Activated T-cell treated with anti-CD3 and anti-CD28 coated beads, Interleukin-2, amount 50 U/mL, for 72 hours (primary cell): ENCODE measurements at places on chromosomes 5 and 9. TPM values are rescaled to one million over a fixed set of nuclear protein-coding genes. Genes with fewer than 3 reads are reported as not detected.

- no peaks in the 10 kb centered on the region for H3K27me3 ChIP-seq
- H3K4me3 ChIP-seq: no peak overlapping the region
- no peak for DNase-seq
- no peaks in the 10 kb centered on the region for H3K36me3 ChIP-seq
Measured at GRCh38 chr9:79346350-79347020, 225.3 kb upstream of the TLE4 start.

DNA sequence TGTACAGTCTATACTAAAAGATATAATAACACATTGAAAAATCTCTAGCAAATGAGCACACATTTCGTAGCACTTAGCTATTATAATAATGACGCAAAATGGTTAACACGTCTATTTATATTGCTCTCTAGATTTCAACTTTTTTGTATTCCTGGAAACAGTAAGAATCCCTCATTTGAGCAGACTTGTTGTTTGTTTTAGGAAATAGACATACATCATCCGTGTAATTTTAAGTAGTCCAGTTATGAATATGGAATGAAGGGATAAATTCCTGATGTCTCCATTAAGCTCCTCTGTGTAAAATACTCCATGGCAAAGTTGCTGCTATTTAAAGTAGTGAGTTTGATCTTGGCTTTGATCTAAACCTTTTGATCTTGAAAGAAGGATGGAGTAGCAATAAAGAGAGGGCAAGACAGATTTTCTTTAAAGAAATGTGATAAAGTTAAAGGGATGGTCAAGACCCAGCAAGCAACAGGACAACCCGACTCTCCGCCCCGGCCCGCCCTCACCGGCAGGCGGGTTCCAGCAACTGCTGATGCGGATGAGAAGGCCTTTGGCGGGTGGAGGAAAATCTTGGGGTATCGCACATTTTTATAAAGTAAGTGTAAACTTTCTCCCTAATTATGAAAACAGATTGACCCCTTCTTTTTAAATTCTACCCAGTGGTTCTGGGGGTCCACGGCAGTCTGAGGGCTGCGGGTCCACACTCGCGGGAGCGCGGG is 277.4 kb downstream of the AOPEP start:
- peak; percentile 25 for DNase-seq
- H3K4me1 ChIP-seq: peaks cover 16% of the 10 kb centered on the region
- no peaks in the 10 kb centered on the region for H3K36me3 ChIP-seq
- H3K27me3 ChIP-seq: peaks cover 40% of the 10 kb centered on the region
- peak overlapping the region; percentile 82 for H3K27ac ChIP-seq

DNA sequence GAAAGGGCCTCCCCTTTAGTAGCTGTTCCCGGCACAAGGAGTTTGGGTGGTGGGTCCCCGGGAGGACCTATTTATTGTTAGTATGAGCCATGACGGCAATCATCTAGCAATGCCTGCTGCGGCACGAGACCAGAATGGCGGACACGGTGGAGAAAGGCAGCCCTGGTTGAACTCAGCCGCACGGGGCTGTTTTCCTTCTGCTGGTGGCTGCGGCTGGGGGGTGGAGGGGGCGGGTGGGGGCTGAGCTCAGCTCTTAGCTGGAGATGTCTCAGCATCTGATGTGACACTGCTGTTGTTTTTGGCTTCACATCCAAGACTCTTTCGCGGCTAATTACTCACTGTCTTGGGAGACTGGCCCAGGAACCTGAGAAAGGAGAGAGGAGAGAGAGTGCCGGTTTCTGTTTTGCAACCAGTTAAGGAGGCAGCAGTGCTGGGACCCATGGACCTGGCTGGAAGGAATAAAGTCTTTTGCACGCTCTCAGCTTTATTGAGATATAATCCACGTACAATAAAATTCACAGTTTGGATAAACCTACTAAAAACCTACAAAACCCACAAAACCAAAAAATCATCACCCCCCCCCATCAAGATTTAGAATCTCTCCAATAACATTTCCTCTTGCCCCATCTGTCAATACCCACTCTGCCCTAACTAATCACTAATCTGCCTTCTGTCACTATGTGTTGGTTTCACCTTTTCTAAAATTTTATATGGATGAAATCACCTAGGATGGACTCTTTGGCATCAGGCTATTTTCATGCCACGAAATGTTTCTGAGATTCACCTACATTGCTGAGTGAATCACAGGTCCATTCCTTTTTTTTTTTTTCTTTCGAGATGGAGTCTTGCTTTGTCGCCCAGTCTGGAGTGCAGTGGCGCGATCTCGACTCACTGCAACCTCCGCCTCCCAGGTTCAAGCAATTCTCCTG is 81.8 kb upstream of the NEURL1B start:
- H3K4me3 ChIP-seq: no peak overlapping the region
- peaks cover 20% of the 10 kb centered on the region for H3K27me3 ChIP-seq
- H3K27ac ChIP-seq: no peak overlapping the region
- H3K4me1 ChIP-seq: no peaks in the 10 kb centered on the region
- no peaks in the 10 kb centered on the region for H3K36me3 ChIP-seq

- H3K36me3 ChIP-seq: no peaks in the 10 kb centered on the region
- no peak overlapping the region for H3K4me3 ChIP-seq
- DNase-seq: no peak
- no peaks in the 10 kb centered on the region for H3K27me3 ChIP-seq
Measured at GRCh38 chr5:41575110-41575779, 64.8 kb upstream of the PLCXD3 start.

- H3K4me1 ChIP-seq: peaks cover 12% of the 10 kb centered on the region
- no peaks in the 10 kb centered on the region for H3K27me3 ChIP-seq
- no peak overlapping the region for H3K4me3 ChIP-seq
- peaks cover 2% of the 10 kb centered on the region for H3K36me3 ChIP-seq
Measured at GRCh38 chr9:35561468-35562261, 43.4 kb upstream of the TESK1 start.

GRCh38 chr9:14391620-14392019 is 77.7 kb upstream of the NFIB start:
- no peak overlapping the region for H3K4me3 ChIP-seq
- no peak overlapping the region for H3K27ac ChIP-seq
- H3K4me1 ChIP-seq: no peaks in the 10 kb centered on the region
- no peaks in the 10 kb centered on the region for H3K36me3 ChIP-seq
- H3K27me3 ChIP-seq: peaks cover 2% of the 10 kb centered on the region

DNA sequence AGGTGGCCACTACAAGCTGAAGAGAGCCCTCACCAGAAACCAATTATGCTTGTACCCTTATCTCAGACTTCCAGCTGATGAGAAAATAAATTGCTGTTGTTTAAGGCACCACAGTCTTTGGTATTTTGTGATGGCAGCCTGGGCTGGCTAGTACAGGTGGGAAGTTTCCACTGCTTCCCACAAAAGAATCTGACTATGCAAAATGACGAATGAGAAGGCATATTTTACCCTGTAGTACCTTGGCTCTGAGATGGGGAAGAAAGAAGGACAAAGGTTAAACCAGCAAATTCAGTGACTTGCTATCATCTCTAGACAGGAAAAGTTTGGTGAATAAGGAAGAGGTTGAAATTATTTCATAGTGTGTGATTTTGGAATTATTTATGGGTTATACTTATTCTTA is 112.8 kb upstream of the ELL2 start:
- H3K4me1 ChIP-seq: peaks cover 54% of the 10 kb centered on the region
- no peak overlapping the region for H3K4me3 ChIP-seq
- peaks cover 7% of the 10 kb centered on the region for H3K27me3 ChIP-seq
- no peaks in the 10 kb centered on the region for H3K36me3 ChIP-seq

DNA sequence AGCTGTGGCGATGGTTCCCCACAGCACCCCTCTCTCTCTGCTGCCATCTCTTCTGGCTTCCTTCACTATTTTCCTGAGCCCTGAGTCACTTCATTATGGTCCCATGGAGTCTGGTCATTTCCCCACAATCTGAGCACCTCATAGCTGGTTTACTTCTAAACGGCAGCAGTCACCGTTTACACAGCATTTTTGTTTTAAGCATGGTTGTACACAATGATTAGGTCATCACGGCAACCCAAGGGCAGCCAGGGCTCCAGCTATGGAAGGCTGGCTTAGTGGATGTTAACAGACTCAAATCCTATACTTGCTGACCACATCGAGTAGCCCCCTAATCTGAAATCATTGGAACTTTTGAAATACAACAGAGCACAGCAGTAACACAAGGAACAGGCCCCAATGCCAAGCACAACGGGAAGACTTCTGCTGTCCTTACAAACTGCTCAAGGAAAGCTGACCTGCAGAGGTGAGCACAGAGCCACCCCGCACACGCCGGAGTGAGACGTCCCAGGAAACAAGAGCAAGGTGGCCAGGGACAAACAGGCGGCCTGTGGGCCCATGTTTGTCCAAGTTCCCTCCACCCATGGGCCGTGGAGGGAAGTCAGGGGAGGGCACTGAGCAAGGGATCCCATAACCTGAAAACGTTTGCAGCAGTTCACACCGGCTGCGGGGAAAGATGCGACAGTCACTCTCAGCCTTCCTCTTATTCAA is 22.9 kb downstream of the CAMSAP1 start:
- H3K27me3 ChIP-seq: no peaks in the 10 kb centered on the region
- no peak overlapping the region for H3K4me3 ChIP-seq
- H3K4me1 ChIP-seq: peaks cover 66% of the 10 kb centered on the region
- no peak overlapping the region for H3K27ac ChIP-seq

DNA sequence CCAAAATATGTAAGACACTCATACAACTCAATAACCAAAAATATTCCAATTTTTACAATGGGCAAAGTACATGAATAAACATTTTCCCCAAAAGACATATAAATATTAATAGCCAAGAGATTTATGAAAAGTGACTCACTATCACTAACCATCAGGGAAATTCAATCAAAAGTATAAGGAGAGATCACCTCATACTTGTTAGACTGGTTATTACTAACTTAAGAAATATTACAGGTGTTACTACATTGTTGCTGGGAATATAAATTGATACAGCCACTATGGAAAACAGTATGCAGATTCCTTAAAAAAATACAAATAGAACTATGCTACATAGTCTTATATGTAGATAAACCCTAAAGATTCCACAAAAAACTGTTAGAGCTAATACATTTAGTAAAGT is 21.8 kb downstream of the BTNL8 start:
- H3K4me1 ChIP-seq: no peaks in the 10 kb centered on the region
- H3K4me3 ChIP-seq: no peak overlapping the region
- H3K27me3 ChIP-seq: peaks cover 21% of the 10 kb centered on the region
- peaks cover 8% of the 10 kb centered on the region for H3K36me3 ChIP-seq

- no peak overlapping the region for H3K4me3 ChIP-seq
- no peak for DNase-seq
- H3K27ac ChIP-seq: no peak overlapping the region
Measured at GRCh38 chr9:81380504-81381359, 308.6 kb downstream of the TLE1 start.

GRCh38 chr9:135039266-135039870 is 48.1 kb upstream of the OLFM1 start:
- H3K27me3 ChIP-seq: peaks cover 7% of the 10 kb centered on the region
- no peak overlapping the region for H3K27ac ChIP-seq

DNA sequence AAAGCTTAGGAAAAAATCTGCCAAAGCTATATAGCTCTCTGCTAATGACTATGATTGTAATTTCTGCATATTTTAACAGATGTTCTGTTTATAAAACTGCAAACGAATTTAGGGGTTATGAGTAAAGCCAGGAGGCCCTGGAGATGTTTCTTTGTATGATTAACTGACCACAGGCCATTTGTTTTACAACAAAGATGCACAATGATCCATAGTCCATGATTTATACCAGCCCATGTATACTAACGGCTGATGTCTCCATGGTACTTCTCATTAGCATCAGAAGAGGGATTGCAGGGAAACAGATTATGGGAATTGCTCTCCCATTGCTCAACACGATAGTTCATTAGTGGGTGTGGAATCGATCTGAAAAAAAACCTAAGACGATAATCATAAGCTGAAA is 78.9 kb downstream of the PPP2R2B start:
- H3K4me3 ChIP-seq: no peak overlapping the region
- H3K4me1 ChIP-seq: no peaks in the 10 kb centered on the region
- no peaks in the 10 kb centered on the region for H3K36me3 ChIP-seq
- H3K27ac ChIP-seq: no peak overlapping the region
- no peak for DNase-seq

- H3K27ac ChIP-seq: no peak overlapping the region
- peaks cover 2% of the 10 kb centered on the region for H3K4me1 ChIP-seq
- H3K27me3 ChIP-seq: peaks cover 26% of the 10 kb centered on the region
Measured at GRCh38 chr5:74206579-74207550, 433.7 kb downstream of the ENC1 start.

GRCh38 chr5:176776141-176776865 is 34.1 kb upstream of the UNC5A start:
- H3K27me3 ChIP-seq: peaks cover 34% of the 10 kb centered on the region
- no peak overlapping the region for H3K27ac ChIP-seq
- no peak for DNase-seq

GRCh38 chr5:60333005-60333571 is 366.9 kb downstream of the DEPDC1B start:
- H3K36me3 ChIP-seq: no peaks in the 10 kb centered on the region
- no peak overlapping the region for H3K27ac ChIP-seq
- no peaks in the 10 kb centered on the region for H3K4me1 ChIP-seq
- no peak for DNase-seq
- H3K4me3 ChIP-seq: no peak overlapping the region

- H3K27ac ChIP-seq: no peak overlapping the region
- H3K36me3 ChIP-seq: no peaks in the 10 kb centered on the region
- H3K4me3 ChIP-seq: no peak overlapping the region
- no peaks in the 10 kb centered on the region for H3K4me1 ChIP-seq
Measured at GRCh38 chr9:27292659-27293405, 4.1 kb downstream of the EQTN start.

DNA sequence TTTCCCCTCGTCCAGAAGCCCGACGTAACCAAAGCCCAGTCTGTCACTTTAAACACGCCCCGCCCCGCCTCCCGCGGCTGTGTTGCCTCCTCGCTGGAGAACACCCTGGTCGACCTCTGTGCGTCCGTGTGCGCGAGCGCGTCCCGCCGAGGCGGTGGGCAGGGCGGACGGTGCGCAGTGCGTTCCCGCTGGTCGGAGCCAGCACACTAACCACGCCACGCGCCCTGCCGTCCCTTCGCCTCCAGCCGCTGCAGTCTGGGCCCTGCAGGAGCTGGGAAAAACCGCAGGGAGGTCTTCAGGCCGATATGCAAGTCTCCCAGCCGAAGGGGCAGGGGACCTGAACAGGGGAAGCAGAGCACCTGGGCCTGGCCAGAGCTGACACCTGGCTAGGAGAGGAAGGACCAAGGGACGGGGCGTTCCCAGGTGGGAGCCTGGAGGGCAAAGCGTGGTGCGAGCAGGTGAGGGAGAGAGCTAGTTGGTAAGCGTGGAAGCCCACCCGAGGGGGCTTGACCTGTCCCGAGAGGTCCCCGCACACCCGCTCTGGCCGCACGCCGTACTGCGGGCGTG is 1.3 kb upstream of the PHPT1 start:
- H3K27me3 ChIP-seq: no peaks in the 10 kb centered on the region
- peak; percentile 94 for DNase-seq
- peaks cover 3% of the 10 kb centered on the region for H3K36me3 ChIP-seq

DNA sequence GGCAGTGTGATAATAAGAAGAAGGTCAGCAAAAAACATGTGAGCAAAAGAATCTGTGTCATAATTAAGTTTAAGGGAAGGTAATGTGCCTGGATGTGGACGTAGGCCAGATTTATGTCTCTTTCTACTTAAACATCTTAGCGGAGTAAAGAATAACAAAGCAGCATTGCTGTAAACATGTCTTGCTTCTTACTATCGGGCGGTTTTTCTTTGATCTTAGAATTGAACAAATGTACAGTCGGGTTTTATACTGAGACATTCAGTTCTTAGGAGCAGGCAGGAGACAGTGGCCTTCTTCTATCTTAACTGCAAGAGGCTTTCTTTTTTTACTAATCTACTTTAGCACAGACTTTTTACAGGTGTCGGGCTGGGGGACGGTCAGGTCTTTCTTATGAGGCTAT is 40.4 kb upstream of the FLT4 start:
- DNase-seq: no peak
- H3K27ac ChIP-seq: peak overlapping the region; percentile 66
- H3K36me3 ChIP-seq: no peaks in the 10 kb centered on the region
- peak overlapping the region; percentile 80 for H3K4me3 ChIP-seq

DOCK8 gene
- total RNA-seq: 213 TPM

TMEM232 gene
- total RNA-seq: 4.0 TPM

ALAD gene
- 27.5 TPM for total RNA-seq

PCDHB14 gene
- not detected for total RNA-seq

SEMA5A gene
- total RNA-seq: 0.23 TPM

UBAC1 gene
- 41.6 TPM for total RNA-seq

TBCA gene
- total RNA-seq: 175 TPM
